ENCODE measurements at places on chromosomes 6 and 20. TPM values are rescaled to one million over a fixed set of nuclear protein-coding genes. Genes with fewer than 3 reads are reported as not detected.

The PLEKHG1 gene
- 11.5 TPM for total RNA-seq

The ADGRB3 gene
- total RNA-seq: 5.7 TPM

The RNF182 gene
- total RNA-seq: 0.40 TPM

The LY6G5B gene
- 3.3 TPM for total RNA-seq

The SMLR1 gene
- not detected for total RNA-seq

The SPTLC3 gene
- 3.1 TPM for total RNA-seq

The LRRC73 gene
- total RNA-seq: 0.75 TPM
